ENCODE measurements at places on chromosomes 5 and 9.
A peak's percentile ranks its signal among the peaks of the same experiment; 100 is the strongest.

DNA sequence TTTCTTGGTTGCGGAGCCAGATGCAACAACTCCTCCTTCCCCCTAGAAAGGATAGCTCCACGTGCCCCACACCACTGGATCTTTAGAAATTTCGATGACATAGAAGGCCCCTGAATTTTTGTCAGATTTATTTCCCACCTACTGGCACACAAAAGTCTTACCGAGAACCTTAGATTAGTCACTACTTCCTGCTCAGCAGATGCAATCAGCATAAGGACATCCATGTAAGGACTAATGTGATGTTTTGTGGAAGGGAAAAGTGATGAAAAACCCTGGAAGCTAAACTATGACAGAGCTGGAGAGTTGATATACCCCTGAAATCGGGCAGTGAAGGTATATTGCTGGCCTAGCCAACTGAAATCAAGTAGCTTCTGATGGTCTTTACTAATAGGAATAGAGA lies 125.5 kb upstream of the NFIL3 start:
- H3K27me3 ChIP-seq = no peaks in the 10 kb centered on the region
- no peaks in the 10 kb centered on the region for H3K36me3 ChIP-seq
- DNase-seq = no peak
- H3K27ac ChIP-seq = no peak overlapping the region
- no peaks in the 10 kb centered on the region for H3K4me1 ChIP-seq

- DNase-seq = no peak
- H3K27ac ChIP-seq = no peak overlapping the region
- H3K4me3 ChIP-seq = no peak overlapping the region
- H3K4me1 ChIP-seq = no peaks in the 10 kb centered on the region
- no peaks in the 10 kb centered on the region for H3K36me3 ChIP-seq
These were observed 32.6 kb downstream of the SLC38A9 start for GRCh38 chr5:55679556-55679955.

DNA sequence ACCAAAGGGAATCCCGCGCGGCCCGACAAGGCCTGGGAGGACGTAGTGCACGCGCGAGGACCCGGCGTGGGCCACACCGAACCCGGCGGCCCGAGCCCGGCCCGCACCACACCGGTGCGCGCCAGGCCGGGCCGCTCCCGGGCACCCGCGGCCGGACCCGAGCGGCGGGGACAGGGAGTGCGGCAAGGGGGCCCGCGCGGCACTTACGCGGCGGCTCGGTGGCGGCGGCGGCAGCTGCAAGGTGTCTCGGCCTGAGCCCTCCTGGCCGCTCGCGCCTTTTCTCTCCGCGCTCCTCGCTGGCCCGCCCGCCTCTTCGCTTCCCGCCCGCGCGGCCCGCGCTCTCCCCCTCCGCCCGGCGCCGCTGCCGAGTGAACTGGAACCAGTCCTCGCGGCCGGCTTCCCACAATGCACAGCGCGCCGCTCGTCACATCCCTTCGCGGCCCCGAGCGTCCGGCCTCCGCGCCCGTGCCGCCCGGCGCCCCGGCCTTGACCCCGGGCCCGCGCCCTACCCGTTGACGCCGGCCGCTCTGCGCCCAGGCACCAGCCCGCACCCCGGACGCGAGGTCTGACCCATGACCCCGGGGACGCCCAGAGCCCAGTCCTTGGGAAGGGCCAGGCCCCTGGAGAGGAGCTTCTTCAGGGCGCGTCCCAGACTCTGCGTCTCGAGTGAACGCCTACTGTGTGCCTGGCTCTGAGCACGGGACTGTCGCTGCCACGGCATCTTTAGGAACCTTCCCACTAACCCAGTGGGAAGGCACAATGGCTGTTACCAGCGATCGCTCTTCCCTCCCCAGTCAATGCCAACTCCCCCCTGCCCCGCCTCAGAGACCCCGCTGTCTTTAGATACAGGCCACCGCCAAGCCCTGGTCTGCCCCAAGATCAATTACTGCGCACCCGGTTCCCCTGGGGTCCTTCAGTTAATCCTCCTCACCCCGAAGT lies at the start of gene MACROH2A1:
Gene MACROH2A1, minus strand, starts transcription at position 377 of the 939 bp plus-strand sequence. CDS start 10,138 bp downstream, outside the sequence.
- no peaks in the 10 kb centered on the region for H3K36me3 ChIP-seq
- peak; percentile 67 for DNase-seq
- H3K27ac ChIP-seq = peak within 1 kb of the TSS; percentile 61
- H3K4me3 ChIP-seq = peak within 1 kb of the TSS; percentile 79

DNA sequence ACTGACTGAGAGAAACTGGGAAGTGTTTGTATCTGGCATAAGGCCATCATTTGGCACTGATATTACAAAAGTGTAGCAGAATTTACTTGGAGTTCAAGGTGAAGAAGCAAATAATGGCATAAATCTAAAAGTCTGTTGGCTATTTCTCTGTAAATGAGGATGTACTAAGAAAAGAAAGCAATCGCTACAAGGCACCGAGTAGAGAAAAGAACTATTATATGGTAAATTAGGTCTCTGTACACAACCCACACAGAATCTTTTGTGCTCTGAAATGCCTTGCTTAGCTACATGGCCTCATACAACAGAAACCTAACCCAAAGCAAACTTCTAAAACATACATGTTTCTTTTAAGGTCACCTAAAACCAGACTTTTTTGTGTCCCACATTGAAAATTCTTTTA lies 290.1 kb upstream of the WWC1 start:
- no peak overlapping the region for H3K27ac ChIP-seq
- no peaks in the 10 kb centered on the region for H3K27me3 ChIP-seq
- H3K4me3 ChIP-seq = no peak overlapping the region
- no peaks in the 10 kb centered on the region for H3K4me1 ChIP-seq
- DNase-seq = no peak

- H3K4me3 ChIP-seq = no peak overlapping the region
- no peaks in the 10 kb centered on the region for H3K4me1 ChIP-seq
- H3K36me3 ChIP-seq = no peaks in the 10 kb centered on the region
- no peaks in the 10 kb centered on the region for H3K27me3 ChIP-seq
- no peak for DNase-seq
- H3K27ac ChIP-seq = no peak overlapping the region
These were observed 286.4 kb downstream of the FANCC start for GRCh38 chr9:95030920-95031642.

All from effector memory CD4-positive, alpha-beta T cell (primary cell).